ENCODE measurements at places on chromosomes 7 and 10.
A peak's percentile ranks its signal among the peaks of the same experiment; 100 is the strongest.

DNA sequence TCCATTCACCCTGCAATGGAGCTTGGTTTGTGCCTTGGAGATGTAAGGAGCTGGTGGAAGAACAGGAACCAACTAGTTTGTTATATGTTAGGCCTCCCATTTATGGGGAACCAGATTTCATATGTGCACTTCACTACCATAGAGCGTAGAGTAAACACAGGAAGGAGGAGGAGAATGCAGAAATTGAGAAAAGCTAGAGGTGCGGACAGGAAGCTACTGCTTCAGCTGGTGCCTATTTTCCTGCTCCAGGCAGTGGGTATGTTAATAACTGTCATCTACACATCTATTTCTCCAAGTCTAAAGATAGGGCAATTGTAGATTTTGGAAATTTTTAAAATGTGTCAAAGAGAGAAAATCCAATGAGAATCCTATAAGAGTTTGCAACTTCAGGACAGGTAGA lies 482.2 kb downstream of the PLXDC2 start:
- no peak for DNase-seq

DNA sequence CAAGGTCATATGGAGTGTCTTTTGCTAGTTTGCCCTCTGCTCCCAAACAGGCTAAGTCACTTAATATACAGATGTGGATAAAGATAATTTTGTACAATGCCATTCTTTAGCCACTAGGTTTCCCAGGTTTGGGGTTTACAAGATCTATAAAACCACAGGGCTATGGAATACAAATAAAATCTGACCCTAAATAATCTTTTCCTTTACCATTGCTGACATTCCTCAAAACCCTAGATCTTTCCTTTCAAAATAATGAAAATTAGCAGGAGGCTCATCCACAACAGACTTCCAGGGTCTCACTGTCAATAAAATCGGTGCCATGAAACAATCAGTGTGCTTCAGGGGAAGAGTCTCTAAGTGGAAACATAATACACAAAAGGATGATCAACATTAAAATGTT lies 148.4 kb downstream of the CPEB3 start:
- no peak for DNase-seq

DNA sequence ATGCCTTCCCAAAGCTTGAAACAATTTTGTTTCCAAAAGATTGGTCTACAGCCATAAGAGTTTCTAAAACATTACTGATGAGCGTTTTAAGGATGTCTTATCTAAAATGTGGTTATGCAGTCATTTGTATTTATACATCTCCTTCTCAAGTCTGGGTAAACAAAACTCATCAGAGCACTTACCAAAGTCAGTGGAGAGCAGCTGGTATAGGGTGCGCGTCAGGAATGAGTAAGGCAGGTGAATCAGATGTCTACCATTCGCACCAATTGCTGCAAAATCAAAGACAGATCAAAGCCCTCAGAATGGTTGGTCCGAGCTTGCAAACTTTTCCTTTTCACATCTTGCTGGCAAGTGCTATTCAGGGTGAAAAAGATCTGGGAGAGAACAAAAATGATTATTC lies 65.6 kb upstream of the FAM171A1 start:
- no peak for DNase-seq

DNA sequence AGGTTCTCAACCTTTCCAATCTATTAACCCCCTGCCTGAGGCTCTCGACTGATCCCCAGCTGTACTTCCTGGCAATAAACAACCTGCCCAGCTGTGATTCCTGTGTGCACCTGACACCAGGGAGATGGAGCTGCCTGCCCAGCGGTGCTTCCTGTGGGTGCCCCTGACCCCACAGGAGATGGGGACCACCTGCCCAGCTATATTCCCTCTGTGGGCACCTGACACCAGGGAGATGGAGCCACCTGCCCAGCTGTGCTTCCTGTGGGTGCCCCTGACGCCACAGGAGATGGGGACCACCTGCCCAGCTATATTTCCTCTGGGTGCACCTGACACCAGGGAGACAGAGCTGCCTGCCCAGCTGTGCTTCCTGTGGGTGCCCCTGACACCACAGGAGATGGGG lies 184.0 kb downstream of the DIP2C start:
- DNase-seq = no peak

DNA sequence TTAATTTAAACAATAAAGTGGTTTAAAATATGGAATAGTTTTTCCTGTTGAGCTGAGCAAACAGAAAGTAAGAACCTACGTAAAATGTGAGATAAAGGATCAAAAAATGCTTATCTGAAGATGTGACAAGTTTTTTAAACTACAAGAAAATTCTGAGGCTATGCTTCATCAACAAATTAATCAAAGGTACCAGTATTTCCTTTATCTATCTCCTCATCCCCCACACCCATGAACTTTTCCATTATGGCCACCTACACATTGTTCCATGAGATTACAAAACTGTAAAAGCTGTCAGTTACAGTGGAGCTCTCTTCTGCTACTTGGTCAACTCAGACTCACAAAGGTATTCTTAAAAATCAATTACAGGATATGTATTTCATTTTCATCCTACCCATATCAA lies 77.4 kb downstream of the ARHGAP12 start:
- no peak for DNase-seq

DNA sequence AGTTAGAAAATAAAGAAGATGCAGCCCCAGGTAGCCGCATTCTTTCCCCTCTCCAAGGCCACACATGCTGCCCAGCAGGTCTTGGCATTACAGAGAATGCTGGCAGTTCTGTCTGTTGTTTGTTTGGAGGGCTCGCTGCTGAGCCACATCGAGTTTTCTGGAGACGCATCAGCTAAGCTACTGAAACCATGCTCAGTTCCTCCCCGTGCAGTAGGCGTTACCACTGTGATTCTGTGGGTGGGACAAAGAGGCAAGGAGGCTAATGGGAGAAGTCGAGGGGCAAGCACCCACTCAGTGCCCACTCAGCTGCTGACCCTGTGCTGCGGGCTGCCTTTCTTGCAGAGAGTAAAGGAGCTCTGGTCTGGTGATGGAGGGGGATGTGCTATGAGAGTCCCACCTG lies 15.5 kb upstream of the GTPBP4 start:
- no peak for DNase-seq

DNA sequence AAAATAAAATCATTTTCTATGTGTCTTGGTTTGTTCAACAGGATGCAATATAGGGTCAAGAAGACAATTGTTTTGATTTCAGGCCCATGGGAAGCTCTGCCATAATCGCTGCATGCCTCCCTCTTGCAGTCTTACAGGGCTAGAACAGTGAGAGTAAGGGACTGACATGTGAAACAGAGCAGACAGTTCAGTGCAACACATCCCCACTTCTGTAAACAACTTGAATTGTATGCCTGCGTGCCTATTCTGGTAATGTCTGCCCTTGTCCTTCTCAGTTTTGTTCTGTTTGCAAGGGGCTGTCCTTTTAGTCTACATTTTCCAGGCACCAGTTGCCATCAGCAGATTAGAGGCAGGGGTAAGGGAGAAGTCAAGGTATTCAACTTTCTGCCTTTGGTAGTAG lies 34.8 kb upstream of the GPR37 start:
- no peak for DNase-seq

GRCh38 chr10:86900955-86901354 lies 56.5 kb downstream of the MMRN2 start:
- peak; percentile 18 for DNase-seq

- no peak for DNase-seq
Measured at GRCh38 chr7:128794020-128794419, 2.3 kb downstream of the CCDC136 start.

DNA sequence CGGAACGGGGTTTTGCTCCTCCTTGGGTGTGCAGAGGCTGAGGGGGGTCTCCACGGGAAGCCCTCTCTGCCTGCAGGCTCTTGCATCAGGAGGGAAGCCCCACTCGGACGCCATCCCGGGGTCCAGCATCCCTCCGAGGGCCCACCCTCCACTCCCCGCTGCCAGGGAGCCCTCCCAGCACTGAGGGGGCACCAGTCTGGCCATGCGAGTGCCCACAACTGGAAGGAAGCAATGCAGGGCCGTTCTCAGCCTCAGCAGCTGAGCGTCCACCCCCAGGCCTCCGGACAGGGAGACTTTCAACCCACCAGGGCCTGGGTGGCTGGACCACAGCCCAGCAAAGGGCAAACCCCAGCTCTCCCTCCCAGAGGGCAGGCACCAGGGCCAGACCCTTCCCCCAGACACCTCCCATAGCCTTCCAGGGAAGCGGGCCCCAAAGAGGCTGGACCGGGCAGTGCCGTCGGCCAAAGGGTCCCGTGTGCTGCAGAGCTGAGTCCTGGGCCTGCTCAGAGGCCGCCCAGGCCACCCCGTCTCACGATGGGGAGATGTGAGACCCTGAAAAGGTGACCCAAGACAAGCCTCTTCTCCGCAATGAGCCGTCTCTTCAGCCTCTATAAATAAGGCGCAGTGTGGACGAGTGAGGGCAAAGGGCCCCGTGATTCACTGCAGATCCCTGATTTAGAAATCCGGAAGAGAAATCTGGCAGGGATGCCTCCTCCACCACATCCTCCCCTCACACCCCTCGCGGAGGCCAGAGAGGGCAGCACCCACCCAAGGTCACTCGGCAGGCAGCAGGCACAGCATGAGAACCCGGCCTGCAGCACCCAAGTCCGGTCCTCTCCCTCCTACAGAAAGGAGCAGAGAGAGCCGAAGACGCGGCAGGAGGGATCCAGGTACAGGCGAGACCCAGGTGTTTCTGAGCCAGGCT lies 81.9 kb upstream of the DNAAF5 start:
- DNase-seq = no peak

DNA sequence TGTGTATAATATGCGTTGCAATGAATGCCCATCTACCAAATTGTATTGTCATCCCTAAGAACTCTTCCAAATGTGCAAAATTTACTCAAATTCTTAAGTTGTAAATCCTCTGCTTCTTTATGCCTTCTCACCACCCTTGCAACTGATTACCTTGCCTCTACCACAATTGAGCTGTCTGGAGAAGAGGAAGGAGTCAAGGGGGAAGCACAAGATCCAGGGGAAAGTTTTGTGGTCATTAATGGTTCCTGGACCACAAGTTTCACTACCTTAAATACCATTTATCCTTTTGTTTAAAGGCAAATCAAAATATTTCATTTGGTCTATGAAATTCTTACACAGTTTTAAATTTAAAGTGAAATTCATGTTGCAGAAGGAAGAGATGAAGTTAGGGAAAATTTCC lies 16.7 kb downstream of the CRPPA start:
- no peak for DNase-seq

DNA sequence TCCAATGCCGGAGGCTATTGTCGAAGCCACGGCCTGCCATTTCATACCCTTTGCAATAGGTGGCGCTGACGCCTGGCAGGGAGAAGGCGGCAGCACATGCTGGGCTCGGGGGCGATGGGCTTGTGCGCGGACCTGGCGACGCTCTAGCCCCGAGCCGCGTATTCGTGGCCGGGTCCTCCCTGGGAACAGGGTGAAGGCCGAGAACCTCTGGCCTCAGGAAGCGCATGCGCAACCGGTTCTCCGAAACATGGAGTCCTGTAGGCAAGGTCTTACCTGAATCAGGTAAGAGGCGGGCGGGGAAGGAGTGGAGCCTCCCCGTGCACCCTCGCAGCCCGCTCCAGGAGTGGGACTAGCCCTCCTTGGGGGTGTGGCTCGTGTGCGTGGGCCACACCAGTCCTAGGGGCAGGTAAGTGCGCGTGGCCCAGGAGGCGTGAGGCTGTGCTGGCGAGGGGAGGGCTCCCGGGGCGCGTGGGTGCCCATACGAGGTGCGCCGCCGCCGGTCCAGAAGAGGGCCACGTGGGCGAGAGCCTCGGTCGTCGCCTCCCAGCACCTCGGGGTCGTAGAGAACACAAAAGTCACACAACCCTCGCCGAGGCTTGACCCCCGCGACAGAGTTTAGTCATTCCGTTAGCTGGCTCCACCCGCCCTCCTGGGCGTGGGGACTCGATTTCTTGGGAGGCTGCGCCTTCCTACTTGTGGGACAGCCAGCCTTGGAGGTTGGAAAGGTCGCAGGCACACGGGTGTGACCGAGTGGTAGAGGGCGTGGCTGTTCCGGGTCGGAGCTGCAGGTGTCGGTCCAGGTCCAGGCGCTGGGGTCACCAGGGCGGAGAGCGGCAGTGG lies 5.6 kb upstream of the MEST start:
- no peak for DNase-seq

- DNase-seq = no peak
Measured at GRCh38 chr7:111568419-111568818, 6.1 kb upstream of the IMMP2L start.

DNA sequence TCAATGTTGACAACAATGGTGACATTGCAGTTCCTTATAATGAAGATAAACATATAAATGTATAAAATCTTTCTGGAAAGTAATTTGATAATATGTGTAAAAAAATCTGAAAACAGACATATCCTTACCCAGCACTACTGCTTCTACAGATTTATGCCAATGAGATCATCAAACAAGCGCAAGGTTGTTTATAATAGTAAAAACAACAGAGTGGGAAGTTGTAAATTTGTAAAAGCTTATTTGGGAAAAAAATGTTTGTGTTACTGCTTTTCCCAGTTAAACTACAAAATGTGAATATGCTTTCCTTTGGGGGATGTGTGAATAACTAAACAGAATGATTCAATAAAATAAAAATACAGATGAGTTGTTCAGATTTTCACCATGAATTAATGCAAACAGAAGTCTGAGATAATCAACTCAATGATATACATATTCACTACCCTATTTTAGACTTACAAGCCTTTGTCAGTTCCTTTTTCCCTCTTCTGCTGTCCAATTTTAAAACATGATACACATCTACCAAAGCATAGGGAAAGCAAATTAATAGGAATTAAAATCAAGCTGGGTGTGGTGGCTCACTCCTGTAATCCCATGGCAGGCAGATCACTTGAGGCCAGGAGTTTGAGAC lies 82.1 kb downstream of the USP6NL start:
- DNase-seq = no peak

GRCh38 chr10:99560277-99561126 lies 27.8 kb downstream of the NKX2-3 start:
- peak; percentile 5 for DNase-seq

- no peak for DNase-seq
Measured at GRCh38 chr7:26193432-26194207, 6.9 kb downstream of the HNRNPA2B1 start.

DNA sequence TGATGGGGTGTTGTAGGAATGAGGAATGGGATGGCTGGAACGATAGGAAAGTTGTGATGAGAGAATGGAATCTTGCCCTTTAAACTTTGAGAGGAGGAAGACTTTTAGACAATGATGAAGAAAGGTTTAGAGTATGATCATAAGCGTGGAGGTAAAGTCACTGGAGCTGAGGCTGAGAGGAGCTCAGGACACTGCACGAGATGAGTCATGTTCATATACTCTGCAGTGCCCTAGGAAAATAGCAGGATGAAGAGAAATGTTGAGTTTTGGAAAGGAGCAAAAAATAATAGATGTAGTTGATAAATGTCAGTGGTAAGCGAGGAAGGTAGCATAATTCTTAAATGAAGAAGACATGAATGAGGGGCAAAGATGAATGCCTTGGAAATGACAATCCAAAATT lies 28.3 kb upstream of the CUL1 start:
- no peak for DNase-seq

GRCh38 chr7:11579141-11579540 lies 252.9 kb downstream of the THSD7A start:
- DNase-seq = no peak

- DNase-seq = no peak
Measured at GRCh38 chr7:144404946-144405345, 1.5 kb upstream of the NOBOX start.

GRCh38 chr10:62844280-62845011 lies 28.3 kb upstream of the EGR2 start:
- DNase-seq = no peak
